ENCODE measurements at places on chromosomes 2 and 18.

GRCh38 chr18:48195787-48196186, 213.4 kb downstream of the ZBTB7C start:
- DNase-seq, result no peak

GRCh38 chr2:98026292-98026691, 30.5 kb upstream of the TMEM131 start:
- no peak for DNase-seq

DNA sequence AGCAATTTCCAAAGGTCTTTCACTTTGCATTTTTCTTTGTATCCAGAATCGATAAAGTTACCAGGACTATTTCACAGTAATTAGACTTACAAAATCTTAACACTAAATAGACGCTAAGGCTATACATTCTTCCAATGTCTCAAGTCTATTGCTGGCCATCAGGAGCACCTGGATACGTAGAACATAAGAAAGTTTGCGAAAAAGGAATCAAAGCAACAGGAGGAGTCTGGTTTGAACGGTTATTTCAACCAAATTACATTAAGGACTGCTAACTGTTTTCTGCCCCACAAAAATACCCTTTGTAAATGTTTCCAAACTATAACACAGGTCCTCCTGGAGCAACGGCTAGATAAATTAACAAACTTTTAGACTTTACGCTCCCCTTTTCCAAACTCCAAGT, 1.4 kb upstream of the HNRNPA3 start:
- DNase-seq, result no peak

DNA sequence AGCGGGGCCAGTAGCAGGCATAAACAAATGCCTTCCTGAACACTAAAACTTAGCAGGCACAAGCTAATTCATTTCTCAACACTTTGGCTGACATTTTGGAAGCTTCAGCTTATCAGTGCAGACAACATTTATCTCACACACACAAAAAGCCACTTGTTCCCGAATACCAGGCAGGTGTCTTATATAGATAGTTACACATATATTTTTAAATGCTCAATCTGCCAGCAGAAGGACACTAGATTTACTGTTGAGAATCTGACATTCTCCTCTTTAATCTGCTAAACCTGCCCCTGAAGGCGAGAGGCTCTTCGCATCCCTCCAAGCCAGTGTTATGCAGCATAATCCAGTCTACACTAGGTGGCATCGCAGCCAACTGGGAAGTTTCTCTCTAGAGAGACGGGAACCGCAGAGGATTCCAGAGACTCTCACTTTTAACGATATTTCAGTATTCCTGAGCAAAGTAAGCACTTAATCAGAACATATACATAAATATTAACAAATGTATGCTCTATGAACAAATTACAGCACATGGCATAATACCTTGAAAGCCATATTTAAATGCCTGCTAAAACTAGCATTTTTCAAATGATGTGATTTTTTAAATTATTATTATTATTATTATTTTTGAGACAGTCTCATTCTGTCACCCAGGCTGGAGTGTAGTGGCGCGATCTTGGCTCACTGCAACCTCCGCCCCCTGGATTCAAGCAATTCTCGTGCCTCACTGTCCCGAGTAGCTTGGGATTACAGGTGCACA, 90.2 kb upstream of the SCG2 start:
- no peak for DNase-seq

- DNase-seq, result no peak
Measured at GRCh38 chr2:96623116-96623515, 15.0 kb downstream of the KANSL3 start.

DNA sequence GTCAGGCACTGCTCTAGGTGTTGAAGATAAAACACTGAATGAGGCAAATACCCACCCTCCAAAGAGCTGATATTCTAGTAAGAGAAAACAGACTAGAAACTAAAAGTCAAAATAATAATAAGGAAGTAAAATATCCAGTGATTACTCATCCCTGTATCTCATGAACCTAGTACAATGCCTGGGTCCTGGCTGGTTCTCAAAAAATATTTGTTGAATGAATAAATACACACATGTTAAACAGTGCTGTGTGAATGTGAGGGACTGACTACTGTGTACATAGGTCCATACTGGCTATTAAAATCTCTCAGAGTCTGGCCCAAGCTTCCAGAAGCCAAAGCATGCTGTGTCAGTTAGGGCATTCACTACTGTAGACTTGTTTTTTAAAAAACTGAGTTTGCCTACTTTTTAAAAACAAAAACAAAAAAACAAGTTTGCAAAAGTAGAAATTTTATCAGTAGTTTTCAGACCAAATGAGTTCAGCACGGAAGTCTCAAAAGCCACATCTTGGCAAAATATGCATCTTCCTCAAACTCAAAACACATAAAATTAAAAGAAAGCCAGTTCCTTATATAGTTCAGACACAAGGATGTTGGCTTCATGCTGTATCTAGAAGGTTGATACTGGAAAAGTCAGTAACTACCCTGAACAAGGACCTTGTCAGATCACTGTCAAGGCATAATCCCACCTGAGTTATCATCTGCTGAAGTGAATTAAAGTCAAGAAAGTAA, 136.2 kb downstream of the THADA start:
- DNase-seq, result no peak

DNA sequence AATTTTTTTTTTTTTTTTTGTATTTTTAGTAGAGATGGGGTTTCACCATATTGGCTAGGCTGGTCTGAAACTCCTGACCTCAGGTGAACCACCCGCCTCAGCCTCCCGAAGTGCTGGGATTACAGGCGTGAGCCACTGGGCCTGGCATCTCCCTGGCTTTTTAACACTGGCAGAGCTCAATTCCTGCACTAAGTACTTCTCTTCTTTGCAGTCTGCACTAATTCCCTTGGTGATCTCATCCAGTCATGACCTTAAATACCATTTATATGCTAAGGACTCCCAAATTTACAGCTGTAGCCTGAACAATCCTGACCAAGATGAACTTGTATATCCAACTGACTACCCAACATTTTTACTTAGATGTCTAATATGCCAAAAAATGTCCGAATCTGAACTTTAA, 10.2 kb downstream of the PREPL start:
- no peak for DNase-seq

- no peak for DNase-seq
Measured at GRCh38 chr2:149924028-149924427, 336.5 kb upstream of the MMADHC start.

GRCh38 chr2:237685408-237685807, 58.0 kb downstream of the LRRFIP1 start:
- no peak for DNase-seq

GRCh38 chr2:30180226-30180625, 33.4 kb downstream of the YPEL5 start:
- no peak for DNase-seq

DNA sequence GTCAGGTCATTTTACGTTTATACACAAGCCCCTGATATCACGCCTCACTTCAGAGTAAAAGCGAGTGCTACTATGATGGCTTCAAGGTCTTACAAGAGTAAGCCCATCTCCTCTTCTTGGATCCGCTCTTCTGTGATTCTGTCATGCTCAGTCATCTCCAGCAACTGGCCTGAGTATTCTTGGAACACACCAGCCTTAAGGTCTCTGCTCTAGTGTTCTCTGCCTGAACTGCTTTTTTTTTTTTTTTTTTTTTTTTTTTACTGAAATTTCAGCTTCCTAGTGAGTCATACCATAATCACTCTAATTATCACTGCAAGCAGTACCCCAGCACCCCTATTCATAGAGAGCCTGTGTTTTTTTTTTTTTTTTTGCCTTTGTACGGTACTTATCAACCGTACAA, 1228.9 kb downstream of the CNTNAP5 start:
- DNase-seq, result no peak

- no peak for DNase-seq
Measured at GRCh38 chr2:241108271-241109209, 6.5 kb upstream of the MTERF4 start.

GRCh38 chr2:127721311-127721977, 20.1 kb downstream of the SFT2D3 start:
- no peak for DNase-seq

All from urinary bladder (tissue), 4 donors.